ENCODE measurements at places on chromosomes 4 and X.

DNA sequence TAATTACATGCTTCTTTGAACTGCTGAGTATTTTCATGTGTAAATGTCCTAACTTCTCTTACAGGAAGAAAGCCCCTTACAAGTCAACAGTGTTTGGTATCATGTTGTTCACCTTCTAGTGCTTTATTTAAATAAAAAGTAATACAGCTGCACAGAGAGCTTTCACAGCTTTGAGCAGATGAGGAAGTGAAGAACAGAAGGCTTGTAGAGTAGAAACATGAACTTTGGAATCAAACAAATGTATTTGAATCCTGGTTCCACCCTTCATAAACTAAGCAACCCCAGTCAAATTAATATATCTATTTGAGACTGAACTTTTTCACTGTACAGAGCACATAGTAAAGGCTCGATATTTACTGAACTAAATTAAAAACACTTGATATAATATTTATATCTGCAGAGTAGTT is 120.5 kb downstream of the CAMK2D start:
- no peak overlapping the region for H3K4me3 ChIP-seq
- H3K4me1 ChIP-seq = peaks cover 45% of the 10 kb centered on the region
- no peak for DNase-seq
- no peaks in the 10 kb centered on the region for H3K27me3 ChIP-seq
- H3K36me3 ChIP-seq = no peaks in the 10 kb centered on the region
- no peak overlapping the region for H3K27ac ChIP-seq

DNA sequence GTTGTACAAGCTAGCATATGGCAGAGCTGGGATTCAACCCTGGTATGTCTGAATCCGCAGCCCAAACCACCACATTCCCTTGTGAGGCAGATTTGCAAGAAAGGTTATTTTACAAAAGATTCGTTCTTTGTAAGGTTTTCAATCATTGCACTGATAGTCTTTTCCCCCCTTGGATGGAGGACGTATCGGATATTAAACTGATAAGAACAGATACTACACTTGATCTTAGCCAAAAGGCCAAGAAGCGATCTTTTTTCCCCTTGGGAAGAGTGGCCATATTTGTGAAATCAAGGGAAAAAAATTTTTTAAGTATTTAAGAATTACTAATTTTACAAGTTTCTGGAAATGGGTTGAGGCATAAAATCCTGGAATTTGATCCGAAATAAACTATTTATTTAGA is 34.4 kb upstream of the MSMO1 start:
- H3K4me1 ChIP-seq = peaks cover 23% of the 10 kb centered on the region
- no peak overlapping the region for H3K4me3 ChIP-seq
- no peak for DNase-seq

DNA sequence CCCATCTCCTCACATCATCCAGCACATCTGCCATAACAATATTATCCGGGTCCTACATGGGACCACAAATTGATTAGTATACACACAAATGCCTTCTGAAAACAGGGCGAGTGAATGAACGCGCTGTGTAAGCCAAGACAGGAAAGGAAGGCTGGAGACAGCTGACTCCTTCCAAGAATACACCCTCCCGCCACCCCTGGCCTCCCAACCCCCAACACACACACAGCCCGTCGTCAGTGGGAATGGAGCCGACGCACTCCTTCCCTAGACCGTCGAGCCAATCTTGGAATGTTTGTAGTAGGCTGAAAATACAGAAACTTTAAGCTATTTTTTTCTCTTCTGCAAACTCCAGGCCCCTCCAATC is 319 bp upstream of the MAGEH1 start:
- no peaks in the 10 kb centered on the region for H3K27me3 ChIP-seq
- H3K4me3 ChIP-seq = peak overlapping the region; percentile 80
- peak overlapping the region; percentile 51 for H3K27ac ChIP-seq
- DNase-seq = no peak

- no peaks in the 10 kb centered on the region for H3K4me1 ChIP-seq
- H3K36me3 ChIP-seq = no peaks in the 10 kb centered on the region
- H3K27me3 ChIP-seq = no peaks in the 10 kb centered on the region
- no peak for DNase-seq
These were observed 15.4 kb downstream of the ANXA3 start for GRCh38 chr4:78566834-78567499.

DNA sequence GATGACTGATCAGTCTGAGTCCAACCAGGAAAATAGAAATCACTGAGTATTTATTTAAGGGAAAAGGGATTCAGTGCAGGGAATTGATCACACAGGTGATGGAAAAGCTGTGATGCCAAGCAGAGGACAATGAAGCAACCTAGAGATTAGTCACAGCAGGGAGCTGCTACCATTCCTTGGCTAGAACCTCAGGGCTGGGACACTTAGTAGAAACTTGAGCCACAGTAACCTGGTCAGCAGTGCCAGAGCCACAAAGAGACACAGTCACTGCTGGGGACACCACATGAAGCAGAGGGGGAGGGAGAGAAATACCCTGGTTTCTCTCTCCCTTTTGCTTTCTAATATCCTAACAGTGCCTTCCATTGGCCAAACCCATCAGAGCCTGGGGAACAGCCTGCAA is 38.7 kb downstream of the RTL9 start:
- no peaks in the 10 kb centered on the region for H3K4me1 ChIP-seq
- H3K27ac ChIP-seq = no peak overlapping the region
- H3K27me3 ChIP-seq = no peaks in the 10 kb centered on the region
- H3K36me3 ChIP-seq = no peaks in the 10 kb centered on the region
- no peak overlapping the region for H3K4me3 ChIP-seq

DNA sequence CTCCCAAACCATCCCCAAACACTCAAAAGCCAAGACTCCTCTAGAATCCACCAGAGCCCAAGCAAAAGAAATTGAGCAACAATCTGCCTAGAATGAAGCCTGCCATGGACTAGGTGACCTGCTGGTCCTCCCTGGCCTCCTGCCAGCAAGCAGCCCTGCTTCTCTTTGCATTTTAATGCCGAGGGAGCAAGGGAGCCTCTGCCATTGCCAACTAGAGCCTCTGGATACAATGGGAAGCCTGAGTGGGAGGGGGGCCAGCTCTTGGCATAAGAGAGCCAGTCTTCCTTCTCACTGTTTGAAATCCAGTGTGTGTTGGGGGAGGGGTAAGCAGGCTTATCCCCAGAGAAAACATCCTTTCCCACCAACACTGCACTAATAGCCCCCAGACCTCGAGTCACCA is 1.5 kb upstream of the GDPD2 start:
- no peak overlapping the region for H3K4me3 ChIP-seq
- H3K27me3 ChIP-seq = no peaks in the 10 kb centered on the region
- DNase-seq = no peak

GRCh38 chr4:57689693-57690205 is 579.6 kb upstream of the IGFBP7 start:
- no peaks in the 10 kb centered on the region for H3K36me3 ChIP-seq
- no peak for DNase-seq
- no peak overlapping the region for H3K27ac ChIP-seq

GRCh38 chr4:71266090-71266794 is 72.6 kb upstream of the SLC4A4 start:
- H3K36me3 ChIP-seq = no peaks in the 10 kb centered on the region
- DNase-seq = no peak
- no peaks in the 10 kb centered on the region for H3K27me3 ChIP-seq
- H3K27ac ChIP-seq = no peak overlapping the region
- peaks cover 10% of the 10 kb centered on the region for H3K4me1 ChIP-seq
- no peak overlapping the region for H3K4me3 ChIP-seq

- DNase-seq = no peak
- no peaks in the 10 kb centered on the region for H3K27me3 ChIP-seq
- no peaks in the 10 kb centered on the region for H3K36me3 ChIP-seq
- no peak overlapping the region for H3K4me3 ChIP-seq
- no peaks in the 10 kb centered on the region for H3K4me1 ChIP-seq
- no peak overlapping the region for H3K27ac ChIP-seq
These were observed 62.2 kb downstream of the UGT2A2 start for GRCh38 chr4:69577245-69577644.

DNA sequence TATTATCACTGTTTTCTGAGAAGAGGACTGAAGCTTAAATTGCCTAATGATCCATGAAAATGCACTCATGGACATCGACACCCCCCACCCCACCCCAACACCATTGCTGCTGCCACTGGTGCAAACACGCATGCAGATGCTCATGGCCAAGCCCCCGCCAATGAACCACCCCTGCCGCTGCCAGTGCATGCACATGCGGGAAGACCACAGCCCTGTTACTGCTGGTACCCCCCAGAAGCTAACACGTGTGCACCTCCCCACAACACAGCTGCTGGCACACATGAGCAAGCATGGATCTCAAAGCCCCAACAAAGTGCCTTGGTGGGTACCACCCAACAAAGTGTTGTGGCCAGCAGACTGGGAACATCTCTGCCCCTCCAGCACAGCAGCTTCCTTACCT is 594.1 kb upstream of the FAT1 start:
- no peaks in the 10 kb centered on the region for H3K27me3 ChIP-seq
- H3K4me3 ChIP-seq = no peak overlapping the region
- no peaks in the 10 kb centered on the region for H3K4me1 ChIP-seq
- H3K36me3 ChIP-seq = no peaks in the 10 kb centered on the region
- no peak overlapping the region for H3K27ac ChIP-seq

GRCh38 chr4:146790515-146790914 is 151.8 kb downstream of the POU4F2 start:
- no peak overlapping the region for H3K4me3 ChIP-seq
- no peaks in the 10 kb centered on the region for H3K4me1 ChIP-seq
- no peak for DNase-seq
- H3K27me3 ChIP-seq = no peaks in the 10 kb centered on the region
- H3K36me3 ChIP-seq = no peaks in the 10 kb centered on the region
- no peak overlapping the region for H3K27ac ChIP-seq

- DNase-seq = no peak
- H3K27ac ChIP-seq = no peak overlapping the region
- H3K4me3 ChIP-seq = no peak overlapping the region
- H3K27me3 ChIP-seq = no peaks in the 10 kb centered on the region
- H3K4me1 ChIP-seq = no peaks in the 10 kb centered on the region
These were observed 227.3 kb upstream of the TET2 start for GRCh38 chr4:104919406-104919805.

DNA sequence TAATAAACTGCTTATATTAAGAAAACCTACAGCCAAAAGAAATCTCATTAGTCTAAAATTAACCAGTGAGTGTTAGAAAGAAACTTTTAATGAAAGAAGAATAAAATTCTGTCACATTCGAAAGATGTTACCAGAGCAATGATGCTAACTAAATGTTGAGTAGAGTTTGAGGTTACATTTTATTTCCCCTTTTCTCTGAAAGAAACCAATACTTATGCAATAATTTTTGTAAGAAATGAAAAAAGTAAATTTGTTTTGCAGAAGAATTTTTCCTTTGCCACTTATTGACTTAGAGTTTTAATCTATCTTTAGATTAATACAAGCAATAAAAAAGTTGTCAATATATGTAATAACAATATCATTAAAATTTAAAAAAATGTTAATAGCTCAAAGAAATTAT is 574.0 kb upstream of the GALNTL6 start:
- no peaks in the 10 kb centered on the region for H3K4me1 ChIP-seq
- H3K27me3 ChIP-seq = no peaks in the 10 kb centered on the region
- H3K36me3 ChIP-seq = no peaks in the 10 kb centered on the region
- H3K27ac ChIP-seq = no peak overlapping the region
- no peak overlapping the region for H3K4me3 ChIP-seq
- no peak for DNase-seq

DNA sequence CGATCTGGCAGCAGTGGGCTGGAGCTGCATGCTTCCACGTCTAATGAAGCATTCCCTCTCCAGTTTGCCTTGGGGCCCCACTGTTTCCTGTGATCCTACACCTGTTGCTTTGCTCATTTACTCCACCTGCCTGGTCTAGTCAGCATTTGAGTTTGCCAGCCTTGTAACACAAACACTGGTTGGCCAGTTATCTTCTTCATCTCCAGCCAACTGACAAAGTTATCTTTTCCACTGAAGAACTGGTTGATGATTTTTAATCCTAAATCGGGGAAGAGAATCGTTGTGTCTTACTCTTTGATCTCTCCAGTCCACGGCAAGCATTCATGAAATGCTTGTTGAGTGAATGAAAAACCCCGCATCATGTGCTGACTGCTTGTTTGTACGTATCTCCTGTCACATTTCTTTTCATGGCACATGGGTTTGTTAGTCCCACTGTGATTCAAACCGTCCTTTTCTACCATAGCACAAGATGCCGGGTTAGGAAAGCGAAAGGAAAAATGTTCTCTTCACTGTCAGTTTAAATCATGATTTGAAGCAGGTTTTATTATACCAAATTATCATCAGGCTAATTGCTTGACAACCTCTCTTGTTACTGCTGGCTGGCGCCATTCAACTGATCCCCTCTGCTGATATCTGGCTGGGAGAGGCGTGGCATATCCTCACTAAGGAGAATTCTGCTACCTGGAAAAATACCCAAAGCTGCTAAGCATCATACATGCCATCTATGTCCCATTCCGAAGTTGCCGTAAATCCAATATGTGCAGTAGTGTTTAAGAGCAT is 144.8 kb downstream of the SHROOM3 start:
- no peak overlapping the region for H3K27ac ChIP-seq
- H3K4me3 ChIP-seq = no peak overlapping the region
- no peak for DNase-seq
- H3K4me1 ChIP-seq = no peaks in the 10 kb centered on the region

GRCh38 chrX:21811832-21812231 is 27.6 kb upstream of the MBTPS2 start:
- DNase-seq = no peak
- H3K4me3 ChIP-seq = no peak overlapping the region
- no peaks in the 10 kb centered on the region for H3K36me3 ChIP-seq
- no peaks in the 10 kb centered on the region for H3K4me1 ChIP-seq
- no peaks in the 10 kb centered on the region for H3K27me3 ChIP-seq
- H3K27ac ChIP-seq = no peak overlapping the region

- no peaks in the 10 kb centered on the region for H3K36me3 ChIP-seq
- no peak overlapping the region for H3K4me3 ChIP-seq
- H3K27ac ChIP-seq = no peak overlapping the region
- DNase-seq = no peak
- H3K4me1 ChIP-seq = no peaks in the 10 kb centered on the region
These were observed 169.9 kb downstream of the CPE start for GRCh38 chr4:165548702-165549101.

DNA sequence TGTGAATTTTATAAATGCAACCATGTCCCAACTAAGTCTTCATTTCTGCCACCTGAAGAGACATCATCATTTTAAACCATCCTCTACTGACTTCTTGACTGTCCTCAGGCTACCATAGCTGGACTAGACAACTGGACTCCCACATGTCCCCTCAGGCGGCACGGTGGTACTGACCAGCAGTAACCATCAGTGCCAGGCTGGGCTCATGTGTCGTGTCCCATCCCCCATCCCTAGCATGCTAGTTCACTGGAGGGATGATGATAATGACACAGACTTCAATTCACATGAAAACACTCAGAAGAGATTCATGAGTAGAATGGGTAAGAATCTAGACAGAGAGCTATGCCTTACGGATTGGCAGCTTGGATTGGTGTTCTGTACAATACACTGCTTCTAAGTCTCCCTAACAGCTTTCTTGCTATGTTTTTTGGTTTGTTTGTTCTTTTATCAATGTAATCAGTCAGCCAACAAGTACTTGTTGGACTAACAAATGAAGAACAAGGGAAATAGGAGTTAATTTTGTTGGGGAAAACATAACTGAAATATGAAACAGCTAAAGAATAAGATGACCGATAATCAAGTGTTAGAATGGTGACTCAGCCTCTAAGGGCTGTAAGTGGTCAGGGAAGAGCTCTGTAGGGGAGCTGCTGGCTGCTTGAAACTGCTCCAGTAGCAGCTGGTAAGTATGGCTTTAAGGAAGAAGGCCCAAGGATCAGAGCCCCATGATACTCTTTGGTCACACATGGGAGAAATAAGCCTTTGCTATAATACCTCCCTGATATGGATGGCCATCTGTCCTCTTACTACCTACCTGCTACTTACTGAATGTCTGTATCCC is 10.3 kb downstream of the ZDHHC9 start:
- no peaks in the 10 kb centered on the region for H3K36me3 ChIP-seq
- no peak for DNase-seq
- no peak overlapping the region for H3K4me3 ChIP-seq
- no peak overlapping the region for H3K27ac ChIP-seq
- no peaks in the 10 kb centered on the region for H3K4me1 ChIP-seq
